Suprapubic skin (tissue), 4 donors: ENCODE measurements at places on chromosomes 3 and 15.
A peak's percentile ranks its signal among the peaks of the same experiment; 100 is the strongest.

DNA sequence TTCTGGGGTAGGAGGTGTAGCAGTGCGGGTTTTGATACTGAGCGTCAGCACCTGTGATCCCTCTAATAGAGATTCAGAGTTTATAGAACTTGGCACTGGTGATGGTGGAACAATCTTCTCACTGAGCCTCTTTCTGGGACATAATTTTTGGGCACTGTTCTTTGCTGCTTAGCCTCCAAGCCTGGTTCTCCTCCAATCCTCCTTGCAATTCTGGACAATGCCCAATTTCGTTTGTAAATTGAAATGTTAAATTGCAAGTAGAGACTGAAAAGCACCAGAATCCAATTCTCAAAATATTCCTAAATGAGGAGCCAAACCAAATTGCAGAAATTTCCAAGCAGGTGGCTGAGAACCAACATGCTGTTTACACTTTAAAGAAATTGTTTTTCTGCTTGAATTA, 149.8 kb upstream of the ABI3BP start:
- no peak for DNase-seq

- no peak for DNase-seq
Measured at GRCh38 chr3:190546881-190547510, 33.1 kb downstream of the IL1RAP start.

GRCh38 chr3:43024181-43024885, 45.2 kb downstream of the GASK1A start:
- DNase-seq: peak; percentile 28

DNA sequence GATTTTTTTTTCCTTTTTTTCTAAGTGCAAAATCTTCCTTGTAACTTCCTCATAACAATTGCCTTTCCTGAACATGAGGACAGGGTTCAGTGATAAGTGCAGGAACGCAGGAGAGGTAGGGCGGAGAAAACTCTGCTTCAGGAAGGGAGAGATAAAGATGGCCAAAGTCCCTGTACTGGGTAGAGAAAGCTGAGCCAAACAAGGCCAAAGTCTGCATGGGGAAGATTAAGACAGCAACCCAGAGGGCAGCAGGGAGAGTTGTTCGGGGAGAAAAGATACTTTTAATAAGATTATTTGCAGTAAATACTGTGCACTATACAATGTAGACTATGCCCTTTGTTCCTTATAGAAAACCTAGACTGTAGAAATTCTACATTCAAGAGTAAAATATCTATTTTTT, 55.4 kb upstream of the LRRFIP2 start:
- no peak for DNase-seq

- DNase-seq: no peak
Measured at GRCh38 chr3:115806501-115806900, 183.2 kb downstream of the GAP43 start.

DNA sequence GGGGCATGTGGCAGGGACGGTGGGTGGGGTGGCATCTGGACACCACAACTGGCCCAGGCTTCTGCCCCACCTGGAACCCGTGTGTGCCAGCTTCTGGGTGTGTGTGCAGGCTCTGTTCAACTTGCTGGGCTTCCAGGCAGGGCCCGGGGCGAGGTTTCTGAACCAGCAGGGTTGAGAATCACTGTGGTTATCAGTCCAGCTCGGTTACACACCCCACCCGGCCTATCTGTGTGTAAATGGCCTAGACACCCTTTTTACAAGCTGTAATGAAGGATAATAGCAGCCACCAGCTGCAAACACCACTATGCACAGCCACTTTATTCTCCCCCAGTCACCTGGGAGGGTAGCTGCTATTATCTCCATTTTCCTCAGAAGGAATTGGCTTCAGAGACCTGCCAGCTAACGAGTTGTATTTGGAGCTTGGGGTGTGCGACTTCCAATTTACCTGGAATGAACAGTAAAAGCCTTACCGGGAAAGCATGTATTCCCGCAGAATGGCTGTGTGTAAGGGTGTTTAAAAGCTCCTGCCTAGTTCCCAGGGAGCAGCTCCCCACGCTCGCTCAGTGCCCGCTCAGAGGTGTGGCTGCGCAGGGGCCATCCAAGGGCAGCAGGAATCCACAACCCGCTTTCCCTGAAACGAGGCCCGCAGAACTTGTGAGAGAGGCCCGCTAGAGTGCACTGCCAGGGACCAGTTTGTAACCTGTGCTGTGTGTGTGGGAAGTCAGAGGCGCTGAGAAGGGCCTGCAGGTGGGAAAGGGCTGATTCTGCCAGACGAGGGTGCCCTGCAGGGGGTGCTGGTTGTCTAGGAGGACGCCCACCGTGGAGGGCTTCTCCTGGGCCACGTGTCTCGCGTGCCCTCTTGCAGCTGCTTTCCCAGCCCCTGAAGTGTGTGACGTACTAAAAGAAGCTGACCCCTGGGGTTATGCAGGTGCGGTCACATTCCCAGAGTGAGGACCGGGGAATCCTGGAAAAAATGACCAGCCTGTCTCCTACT, 83.5 kb downstream of the C3orf70 start:
- no peak for DNase-seq
